ENCODE measurements at places on chromosomes 7 and 10.

DNA sequence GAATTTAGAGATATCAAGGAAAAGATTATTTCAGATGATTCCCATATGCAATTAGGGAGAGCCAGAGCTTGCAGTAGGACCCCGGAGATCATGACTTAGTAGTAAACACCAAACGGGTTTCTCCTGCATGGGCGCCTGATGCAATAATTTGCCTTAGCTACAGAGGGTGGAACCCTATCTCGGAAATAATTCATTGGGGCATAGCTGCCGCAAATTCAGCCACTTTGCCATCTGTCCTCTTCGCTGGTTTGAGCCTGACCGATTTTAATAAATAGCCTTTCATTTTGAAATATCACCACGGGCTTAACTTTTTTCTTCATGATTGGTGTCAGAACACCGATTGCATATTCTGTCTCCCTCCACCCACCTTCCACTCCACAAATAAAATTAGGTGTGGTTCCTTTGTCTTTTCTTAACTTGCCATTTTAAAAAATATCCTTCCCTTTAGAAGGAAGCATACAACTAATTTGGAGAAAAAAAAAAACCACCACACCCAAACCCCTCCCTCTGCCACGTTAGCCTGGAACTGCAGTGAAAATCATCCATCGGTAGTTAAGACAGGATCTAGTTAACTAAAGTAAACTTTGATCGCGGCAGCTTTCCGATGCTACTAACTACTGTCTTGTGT is 1.4 kb downstream of the GARS1 start:
- peaks cover 19% of the 10 kb centered on the region for H3K4me1 ChIP-seq
- H3K27ac ChIP-seq: peak overlapping the region; percentile 71
- H3K36me3 ChIP-seq: peaks cover 12% of the 10 kb centered on the region
- no peaks in the 10 kb centered on the region for H3K27me3 ChIP-seq
- peak overlapping the region; percentile 100 for H3K4me3 ChIP-seq

DNA sequence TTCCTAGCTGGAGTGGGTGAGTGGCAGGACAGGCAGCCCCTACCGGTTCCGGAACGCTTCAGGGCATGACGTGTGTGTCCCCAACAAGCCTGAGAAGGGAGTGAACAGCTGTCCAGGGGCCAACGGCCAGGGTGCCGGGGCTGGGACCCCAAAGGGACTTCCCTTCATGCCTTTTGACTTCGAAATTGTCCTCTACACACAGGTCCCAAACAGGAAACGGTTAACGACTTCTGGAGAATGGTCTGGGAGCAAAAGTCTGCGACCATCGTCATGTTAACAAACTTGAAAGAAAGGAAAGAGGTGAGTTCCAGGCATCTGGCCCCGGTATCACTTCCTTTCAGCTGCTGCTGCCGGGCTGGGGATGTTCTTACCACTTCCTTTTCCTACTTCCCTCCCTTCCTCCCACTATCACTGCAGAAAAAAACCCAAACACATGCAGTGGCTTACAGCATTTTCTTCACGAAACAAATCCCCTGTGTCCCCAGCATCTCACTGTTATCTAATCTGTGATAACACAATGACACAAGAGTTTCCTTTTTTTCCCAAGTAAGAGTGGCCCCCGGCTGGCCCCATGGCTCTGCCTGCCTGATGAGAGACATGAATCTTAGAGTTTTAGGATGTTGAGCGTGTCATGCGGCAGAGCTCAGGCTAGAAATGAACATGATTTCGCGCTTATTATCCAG is 63.2 kb downstream of the MKI67 start:
- DNase-seq: no peak
- H3K27ac ChIP-seq: no peak overlapping the region
- no peaks in the 10 kb centered on the region for H3K27me3 ChIP-seq
- H3K4me1 ChIP-seq: no peaks in the 10 kb centered on the region
- H3K4me3 ChIP-seq: no peak overlapping the region

- H3K4me3 ChIP-seq: no peak overlapping the region
- peaks cover 21% of the 10 kb centered on the region for H3K4me1 ChIP-seq
- H3K27ac ChIP-seq: no peak overlapping the region
These were observed 31.1 kb upstream of the RHEB start for GRCh38 chr7:151550656-151551286.

DNA sequence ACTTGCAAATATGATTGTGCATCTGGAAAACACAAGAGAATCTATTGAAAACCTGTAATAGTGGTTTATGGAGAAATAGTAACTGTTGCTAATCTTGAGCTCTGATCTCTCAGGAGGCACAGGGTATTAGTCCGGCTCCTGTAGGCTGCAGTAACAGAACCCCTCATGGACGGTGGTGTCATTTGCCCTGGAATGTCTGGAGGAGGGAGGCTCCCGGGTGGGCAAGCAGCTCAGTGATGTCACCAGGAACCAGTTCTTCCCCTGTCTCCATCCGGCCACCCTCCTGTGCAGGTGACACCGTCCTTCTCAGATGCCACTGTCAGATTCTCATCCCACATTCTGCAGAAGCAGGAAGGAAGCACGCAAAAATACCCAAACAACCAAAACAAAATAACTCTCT is 29.3 kb downstream of the INPP5A start:
- H3K27ac ChIP-seq: no peak overlapping the region
- H3K4me3 ChIP-seq: no peak overlapping the region

GRCh38 chr10:5527332-5528200 is 2.8 kb downstream of the CALML3 start:
- H3K27me3 ChIP-seq: no peaks in the 10 kb centered on the region
- H3K27ac ChIP-seq: no peak overlapping the region
- no peaks in the 10 kb centered on the region for H3K4me1 ChIP-seq
- H3K36me3 ChIP-seq: no peaks in the 10 kb centered on the region
- no peak for DNase-seq

DNA sequence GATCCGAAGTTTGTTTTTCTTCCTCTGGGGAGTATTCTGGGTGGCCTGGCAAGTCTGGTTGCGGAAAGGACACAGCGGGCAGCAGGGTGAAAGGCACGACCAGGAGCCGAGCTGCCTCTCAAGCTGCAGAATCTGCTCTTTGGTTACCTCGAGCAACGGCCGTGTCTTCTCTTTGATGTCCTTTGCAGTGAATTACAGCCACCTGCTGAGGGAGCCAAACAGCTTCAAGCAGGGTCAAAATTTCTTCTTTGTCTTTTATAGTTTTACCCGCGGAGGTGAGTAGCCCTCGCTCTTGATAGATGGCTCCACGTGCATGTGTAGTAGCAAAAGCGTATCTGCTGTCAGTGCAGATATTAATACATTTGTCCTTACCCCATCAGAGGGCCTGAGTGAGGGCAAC is 177.3 kb upstream of the MBL2 start:
- peak; percentile 90 for DNase-seq
- peaks cover 12% of the 10 kb centered on the region for H3K4me1 ChIP-seq
- no peaks in the 10 kb centered on the region for H3K36me3 ChIP-seq

DNA sequence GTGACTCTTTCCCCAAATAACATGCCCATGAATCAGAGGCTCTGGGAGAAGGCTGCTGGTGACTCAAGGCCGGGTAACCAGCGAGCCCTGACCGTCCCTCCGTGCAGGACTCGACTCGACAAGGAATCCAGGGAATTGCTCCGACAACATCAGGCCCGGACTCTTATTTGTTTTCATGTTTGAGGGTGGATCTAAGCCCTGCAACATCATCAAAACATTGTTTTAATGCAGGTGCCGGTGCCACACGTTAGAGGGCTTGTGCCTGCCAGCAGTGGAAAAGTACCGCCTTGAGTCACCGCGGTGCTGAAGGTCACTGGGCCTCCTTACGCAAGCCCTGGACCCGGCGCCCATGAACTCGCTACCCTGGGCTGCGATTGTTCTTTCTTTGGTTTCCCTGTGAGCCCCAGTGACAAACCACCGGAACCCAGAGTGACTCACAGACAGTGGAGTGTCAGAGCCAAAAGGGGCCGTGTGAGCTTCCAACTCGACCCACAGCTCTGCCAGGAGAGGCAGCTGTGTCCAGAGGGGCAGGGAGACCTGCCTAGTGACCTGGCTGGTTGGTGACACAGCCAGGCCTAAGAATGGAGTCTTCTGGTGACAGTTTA is 139.4 kb upstream of the SHH start:
- peak overlapping the region; percentile 41 for H3K4me3 ChIP-seq
- H3K36me3 ChIP-seq: no peaks in the 10 kb centered on the region
- DNase-seq: peak; percentile 96
- no peaks in the 10 kb centered on the region for H3K27me3 ChIP-seq
- H3K27ac ChIP-seq: peak overlapping the region; percentile 97

- H3K4me3 ChIP-seq: peak within 1 kb of the TSS; percentile 67
- peaks cover 15% of the 10 kb centered on the region for H3K4me1 ChIP-seq
- peaks cover 47% of the 10 kb centered on the region for H3K27me3 ChIP-seq
These were observed at the start of gene PRKAR2B for GRCh38 chr7:107044347-107045194. Gene PRKAR2B, plus strand, starts transcription at chr7:107044705. Its CDS starts 203 bp downstream, at chr7:107044908.

DNA sequence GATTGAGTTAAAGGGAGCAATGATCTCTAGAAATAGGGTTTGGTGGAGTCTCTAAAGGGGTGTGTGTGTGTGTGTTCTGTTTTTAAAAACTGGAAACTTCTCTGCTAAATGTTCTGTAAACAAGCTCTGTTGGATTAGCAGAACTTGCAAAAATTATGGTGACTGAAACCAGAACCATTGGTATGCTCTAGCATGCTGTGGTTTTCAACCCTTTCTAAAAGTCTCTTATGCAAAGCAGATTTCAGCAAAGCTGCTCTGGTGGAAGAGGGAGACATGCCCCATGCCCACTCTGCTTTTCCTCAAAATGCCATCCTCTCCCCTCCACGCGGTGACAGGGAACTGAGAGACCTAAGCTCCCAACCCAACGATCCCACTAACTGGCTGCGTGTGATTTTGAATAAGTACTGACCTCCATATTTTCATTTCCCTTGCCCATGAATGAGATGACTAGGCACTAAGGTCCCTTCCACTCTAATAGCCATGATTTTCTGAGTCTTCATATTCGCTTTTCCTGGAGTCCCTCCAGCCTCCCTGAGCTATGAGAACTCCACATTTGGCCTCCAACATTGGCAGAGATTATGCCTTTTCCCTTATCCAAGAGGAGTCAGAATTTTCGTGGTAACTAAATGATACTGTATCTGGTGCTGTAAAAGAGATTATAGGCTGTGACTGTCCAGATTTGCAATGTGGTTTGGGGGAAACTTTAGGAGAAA is 117.3 kb upstream of the PALS2 start:
- H3K4me1 ChIP-seq: no peaks in the 10 kb centered on the region
- H3K27ac ChIP-seq: no peak overlapping the region
- DNase-seq: no peak
- H3K4me3 ChIP-seq: no peak overlapping the region
- H3K36me3 ChIP-seq: no peaks in the 10 kb centered on the region

- H3K27me3 ChIP-seq: no peaks in the 10 kb centered on the region
- peak overlapping the region; percentile 100 for H3K27ac ChIP-seq
- peaks cover 29% of the 10 kb centered on the region for H3K36me3 ChIP-seq
- H3K4me1 ChIP-seq: peaks cover 61% of the 10 kb centered on the region
These were observed 96.9 kb downstream of the HIPK2 start for GRCh38 chr7:139680676-139681462.

DNA sequence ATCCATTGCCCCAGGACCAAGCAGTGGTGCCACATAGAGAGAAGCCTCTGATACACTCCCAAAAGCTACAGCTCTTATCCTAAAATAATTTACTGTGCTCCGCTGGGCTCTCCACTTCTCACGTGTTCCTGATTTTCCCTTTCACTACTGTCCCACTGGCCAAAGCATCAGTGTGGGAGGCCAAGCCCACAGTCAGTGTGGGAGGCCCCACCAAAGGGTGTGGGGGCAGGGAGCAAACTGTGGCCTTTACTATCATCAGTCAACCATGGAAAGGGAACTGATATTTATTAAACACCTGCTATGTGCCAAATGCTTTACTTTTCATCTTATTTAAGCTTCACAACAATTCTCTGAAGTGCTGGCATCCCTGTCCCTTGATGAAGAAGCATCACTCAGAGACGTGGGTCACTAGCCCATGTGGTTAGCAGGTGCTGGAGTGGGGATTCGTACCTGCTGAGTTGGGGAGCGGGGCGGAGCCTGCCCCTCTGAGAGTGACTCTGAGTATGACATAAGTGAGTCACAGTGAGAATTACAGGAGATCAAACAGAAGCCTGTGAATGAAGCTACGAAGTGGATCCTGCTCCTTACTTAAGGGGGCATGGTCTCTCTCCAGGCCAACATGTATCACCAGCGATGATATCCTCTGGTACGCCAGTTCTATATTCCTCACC is 50.4 kb downstream of the PYROXD2 start:
- H3K27me3 ChIP-seq: no peaks in the 10 kb centered on the region
- no peak for DNase-seq
- H3K4me1 ChIP-seq: peaks cover 15% of the 10 kb centered on the region
- no peak overlapping the region for H3K27ac ChIP-seq
- H3K36me3 ChIP-seq: no peaks in the 10 kb centered on the region
- no peak overlapping the region for H3K4me3 ChIP-seq

DNA sequence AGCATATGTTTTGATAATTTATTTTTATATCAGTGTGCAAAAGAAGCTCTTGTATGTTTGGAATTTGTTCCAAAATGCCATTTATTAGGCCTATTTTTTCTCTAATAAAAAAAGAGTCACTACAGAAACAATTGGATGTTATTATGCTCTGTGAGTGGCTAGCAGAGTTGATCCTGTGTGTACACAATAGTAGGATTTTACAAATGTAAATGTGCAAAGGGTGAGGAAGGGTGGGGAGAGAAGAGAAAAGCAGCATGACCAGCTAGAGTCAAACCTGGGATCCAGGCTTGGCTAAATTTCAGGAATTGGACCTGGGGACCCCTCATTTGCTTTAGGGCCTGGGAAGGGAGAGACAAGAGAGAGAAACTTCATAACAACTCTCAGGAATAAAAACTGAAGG is 32.5 kb downstream of the SEMA3A start:
- H3K27me3 ChIP-seq: no peaks in the 10 kb centered on the region
- H3K27ac ChIP-seq: no peak overlapping the region
- peaks cover 13% of the 10 kb centered on the region for H3K4me1 ChIP-seq
- DNase-seq: no peak
- H3K4me3 ChIP-seq: no peak overlapping the region

DNA sequence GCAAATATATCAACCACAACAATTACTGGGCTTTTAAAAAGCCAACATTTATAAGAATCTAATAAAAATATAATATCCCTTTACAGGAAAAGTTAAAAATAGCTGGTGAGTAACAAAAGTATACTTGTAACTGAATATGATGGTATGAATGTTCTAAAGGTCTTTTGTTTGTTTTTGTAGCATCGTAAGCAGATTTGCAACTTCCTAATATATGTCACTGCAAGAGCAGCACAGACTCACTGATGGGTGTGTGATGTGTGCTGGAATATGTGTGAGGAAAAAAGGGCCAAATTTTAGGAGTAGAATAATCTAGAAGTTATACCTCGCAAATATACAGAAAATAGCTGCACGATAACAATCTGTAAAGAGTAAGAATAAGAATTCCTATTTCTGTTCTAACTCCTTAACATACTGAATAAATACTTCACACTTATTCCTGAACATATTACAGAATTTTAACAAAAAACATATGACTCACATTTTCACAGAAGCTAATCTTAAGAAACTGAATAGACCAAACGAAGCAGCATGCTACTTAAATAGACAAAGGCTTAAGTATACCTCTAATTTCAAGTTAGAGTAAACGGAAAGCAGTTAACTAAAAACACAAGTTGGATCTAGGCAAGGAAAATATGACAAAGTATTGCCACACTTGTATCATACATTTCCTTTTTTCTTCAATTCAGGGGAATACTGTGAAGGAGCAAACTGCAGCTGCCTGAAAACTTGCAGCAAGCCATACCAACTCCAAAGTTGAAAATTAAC is 9.6 kb downstream of the ETV1 start:
- no peaks in the 10 kb centered on the region for H3K36me3 ChIP-seq
- H3K27me3 ChIP-seq: no peaks in the 10 kb centered on the region
- peak overlapping the region; percentile 55 for H3K27ac ChIP-seq
- H3K4me3 ChIP-seq: peak overlapping the region; percentile 2
- DNase-seq: peak; percentile 69

All from PC-3 (cell line).